ENCODE measurements at places on chromosomes 13 and 19. TPM values are rescaled to one million over a fixed set of nuclear protein-coding genes. Genes with fewer than 3 reads are reported as not detected.

MBD3L3 gene
- not detected for total RNA-seq

JSRP1 gene
- 3.0 TPM for total RNA-seq

GRCh38 chr19:29812080-29812880 is 489 bp downstream of the CCNE1 start:
- no peak overlapping the region for H3K4me3 ChIP-seq
- H3K4me1 ChIP-seq = peaks cover 8% of the 10 kb centered on the region
- no peak overlapping the region for H3K27ac ChIP-seq
- DNase-seq = peak; percentile 42
- H3K36me3 ChIP-seq = no peaks in the 10 kb centered on the region
- no peaks in the 10 kb centered on the region for H3K27me3 ChIP-seq

- no peaks in the 10 kb centered on the region for H3K36me3 ChIP-seq
- no peaks in the 10 kb centered on the region for H3K4me1 ChIP-seq
- no peaks in the 10 kb centered on the region for H3K27me3 ChIP-seq
- no peak overlapping the region for H3K27ac ChIP-seq
Observed at GRCh38 chr13:43482026-43482425, 304.7 kb downstream of the ENOX1 start.

DNA sequence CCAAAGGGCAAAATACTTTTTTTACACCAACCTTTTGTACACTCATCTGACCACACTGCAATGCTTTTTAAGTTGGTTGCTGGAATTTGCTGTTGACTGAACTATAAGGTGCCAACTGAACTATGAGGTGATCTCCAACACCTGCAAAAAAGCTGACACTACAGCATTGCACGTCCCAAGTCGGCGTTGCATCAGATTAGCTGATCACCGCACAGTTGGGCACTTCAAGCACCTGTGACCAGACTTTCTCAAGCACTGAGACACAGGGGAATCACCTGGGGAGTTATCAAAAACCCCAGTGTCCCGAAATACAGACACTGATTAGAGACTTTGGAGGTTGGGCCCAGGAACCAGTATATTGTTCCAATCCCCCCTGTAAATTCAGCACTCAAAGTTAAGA is 1.1 kb downstream of the NLRP11 start:
- no peak for DNase-seq
- no peaks in the 10 kb centered on the region for H3K27me3 ChIP-seq
- H3K36me3 ChIP-seq = no peaks in the 10 kb centered on the region
- H3K27ac ChIP-seq = no peak overlapping the region
- no peak overlapping the region for H3K4me3 ChIP-seq
- no peaks in the 10 kb centered on the region for H3K4me1 ChIP-seq

MUC16 gene
- total RNA-seq = 1.1 TPM

DNA sequence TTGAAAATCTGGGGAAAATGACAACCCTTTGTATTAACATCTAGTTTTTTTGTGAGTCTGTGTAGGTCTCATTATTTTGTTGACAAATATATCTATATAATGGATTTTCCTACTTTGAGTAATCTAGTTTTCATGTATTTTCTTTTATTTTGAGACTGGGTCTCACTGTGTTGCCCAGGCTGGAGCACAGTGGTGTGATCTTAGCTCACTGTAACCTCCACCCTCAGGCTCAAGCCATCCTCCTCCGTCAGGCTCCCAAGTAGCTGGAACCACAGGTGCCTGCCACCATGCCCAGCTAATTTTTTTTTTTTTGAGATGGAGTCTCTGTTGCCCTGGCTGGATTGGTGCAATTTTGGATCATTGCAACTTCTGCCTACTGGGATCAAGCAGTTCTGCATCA is 9.2 kb downstream of the ZNF525 start:
- peaks cover 50% of the 10 kb centered on the region for H3K36me3 ChIP-seq
- DNase-seq = no peak
- no peak overlapping the region for H3K27ac ChIP-seq

DNA sequence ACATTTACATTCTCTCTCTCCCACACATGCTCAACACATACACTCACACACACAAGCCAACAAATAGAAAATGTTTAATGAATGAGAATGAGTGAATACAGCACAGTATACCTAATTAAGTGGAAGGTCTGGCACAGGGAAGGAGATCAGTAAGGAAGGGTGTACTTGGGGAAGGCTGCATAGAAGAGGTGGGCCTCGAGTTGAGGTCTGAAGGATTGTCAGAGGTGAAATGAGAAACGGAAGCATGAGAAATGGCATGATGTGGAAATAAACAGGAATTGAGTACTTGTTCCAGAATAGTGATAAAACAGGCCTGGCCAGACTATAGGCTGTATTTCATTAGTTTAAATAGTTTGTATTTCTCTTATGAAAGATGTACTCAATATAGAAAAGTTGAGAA is 136.2 kb downstream of the FLT1 start:
- peaks cover 22% of the 10 kb centered on the region for H3K4me1 ChIP-seq
- no peak overlapping the region for H3K4me3 ChIP-seq
- no peaks in the 10 kb centered on the region for H3K36me3 ChIP-seq
- H3K27me3 ChIP-seq = no peaks in the 10 kb centered on the region

LRRC63 gene
- total RNA-seq = not detected

GRK1 gene
- total RNA-seq = not detected

GRCh38 chr19:45769821-45770191 is 754 bp upstream of the SIX5 start:
- H3K4me1 ChIP-seq = peaks cover 32% of the 10 kb centered on the region
- peak; percentile 89 for DNase-seq
- peaks cover 34% of the 10 kb centered on the region for H3K27me3 ChIP-seq
- H3K27ac ChIP-seq = peak overlapping the region; percentile 27

NPHS1 gene
- total RNA-seq = not detected

- DNase-seq = no peak
- no peaks in the 10 kb centered on the region for H3K27me3 ChIP-seq
- no peaks in the 10 kb centered on the region for H3K4me1 ChIP-seq
- H3K4me3 ChIP-seq = no peak overlapping the region
- no peak overlapping the region for H3K27ac ChIP-seq
Observed at GRCh38 chr19:27676334-27676733, 1536.6 kb downstream of the UQCRFS1 start.

DNA sequence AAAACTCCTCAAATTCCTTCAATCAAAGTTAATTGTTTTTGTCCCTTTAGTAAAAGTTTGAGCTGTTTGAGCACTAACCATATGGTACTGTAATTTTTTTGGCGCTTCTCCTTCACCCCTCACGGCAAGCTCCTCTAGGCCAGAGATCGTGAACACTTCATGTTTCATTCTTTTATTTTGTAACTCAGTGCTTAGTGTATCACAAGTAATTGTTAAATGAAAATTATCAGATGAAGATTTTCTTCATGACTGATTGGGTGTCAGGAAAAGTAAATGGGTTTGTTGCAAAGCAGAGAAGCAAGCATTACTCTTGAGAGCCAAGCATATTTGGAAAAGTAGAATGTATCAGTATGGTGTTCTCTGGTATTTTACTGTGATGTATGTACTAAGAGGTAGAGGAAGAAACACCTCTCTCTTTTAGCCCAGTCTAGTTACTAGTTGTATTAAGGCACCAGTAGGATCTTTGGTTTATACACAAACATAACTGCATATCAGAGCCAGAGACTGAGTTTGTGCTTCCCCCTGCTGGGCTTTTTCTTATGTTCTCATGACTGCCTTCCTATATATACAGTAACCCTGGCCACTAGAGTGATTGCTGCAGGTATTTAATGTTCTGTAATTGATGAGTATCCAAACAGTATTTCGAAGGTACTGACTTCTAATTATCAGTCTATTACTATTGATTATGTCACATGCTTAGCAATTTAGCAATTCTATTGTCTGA is 202.3 kb upstream of the KLHL1 start:
- H3K27ac ChIP-seq = no peak overlapping the region
- no peaks in the 10 kb centered on the region for H3K27me3 ChIP-seq
- H3K4me1 ChIP-seq = no peaks in the 10 kb centered on the region
- H3K36me3 ChIP-seq = no peaks in the 10 kb centered on the region

DNA sequence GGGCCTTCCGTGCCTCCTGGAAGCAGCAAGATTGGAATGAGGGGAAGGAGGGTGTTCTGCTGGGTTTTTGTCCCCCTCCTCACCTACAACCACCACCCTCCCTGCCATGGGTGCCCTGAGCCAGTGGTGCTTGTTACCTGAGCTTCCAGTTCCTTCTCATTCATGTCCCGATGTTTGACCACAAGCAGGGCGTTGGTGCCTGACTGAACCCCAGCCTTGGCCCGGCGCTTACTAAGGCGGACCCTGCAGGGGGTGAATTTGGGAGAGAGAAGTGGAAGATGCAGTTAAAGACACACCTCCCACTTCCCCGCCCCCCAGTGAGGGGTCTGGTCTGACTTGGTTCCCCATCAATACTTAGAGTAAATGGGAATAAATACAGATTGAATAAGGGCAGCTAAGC is 4.3 kb downstream of the PAF1 start:
- peaks cover 72% of the 10 kb centered on the region for H3K36me3 ChIP-seq
- no peaks in the 10 kb centered on the region for H3K27me3 ChIP-seq
- no peak overlapping the region for H3K27ac ChIP-seq
- DNase-seq = no peak
- peaks cover 9% of the 10 kb centered on the region for H3K4me1 ChIP-seq

DNA sequence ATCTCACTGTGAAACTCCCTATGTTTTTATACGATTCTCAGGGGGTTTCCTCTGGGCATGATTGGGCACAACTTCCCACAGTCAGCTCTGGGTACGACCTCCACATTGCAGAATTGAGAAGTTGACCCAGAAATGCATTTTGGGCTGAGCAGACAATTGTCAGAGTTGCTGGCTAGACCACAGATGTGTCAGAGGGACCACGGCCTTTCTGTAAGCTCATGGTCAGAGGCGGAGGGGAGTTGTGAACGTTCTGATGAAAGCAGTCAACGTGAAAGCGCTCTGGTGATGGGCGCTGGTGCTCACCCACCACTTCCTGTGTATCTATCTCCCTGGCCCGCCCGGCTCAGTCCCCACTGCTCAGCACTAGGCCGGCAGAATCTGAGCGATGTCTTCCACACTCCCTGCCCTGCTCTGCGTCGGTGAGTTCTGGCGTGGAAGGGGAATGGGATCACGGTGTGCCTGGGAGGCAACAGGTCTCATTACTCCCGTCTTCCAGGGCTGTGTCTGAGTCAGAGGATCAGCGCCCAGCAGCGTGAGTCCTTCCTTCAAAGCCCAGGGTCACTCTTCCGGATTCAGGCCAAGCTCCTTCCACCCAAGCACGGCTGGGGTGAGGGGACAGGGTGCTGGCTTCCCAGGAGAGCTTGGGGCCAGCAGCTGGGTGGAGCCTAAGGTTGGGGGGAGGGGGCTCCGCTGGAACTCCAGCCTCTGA is at the start of gene NCR1:
TSS of gene NCR1 (plus strand) at position 346 of the 709 bp plus-strand sequence. CDS start at position 386, 40 bp downstream.
- no peaks in the 10 kb centered on the region for H3K36me3 ChIP-seq
- no peaks in the 10 kb centered on the region for H3K27me3 ChIP-seq
- H3K4me3 ChIP-seq = no peak within 1 kb of the TSS
- H3K4me1 ChIP-seq = no peaks in the 10 kb centered on the region

B3GNT8 gene
- 0.27 TPM for total RNA-seq

GRCh38 chr19:47315125-47315821 is 5.6 kb downstream of the C5AR1 start:
- H3K4me1 ChIP-seq = no peaks in the 10 kb centered on the region
- no peaks in the 10 kb centered on the region for H3K27me3 ChIP-seq
- no peaks in the 10 kb centered on the region for H3K36me3 ChIP-seq
- no peak overlapping the region for H3K4me3 ChIP-seq
- no peak for DNase-seq

- H3K27ac ChIP-seq = no peak overlapping the region
- no peaks in the 10 kb centered on the region for H3K27me3 ChIP-seq
- H3K36me3 ChIP-seq = no peaks in the 10 kb centered on the region
- no peak for DNase-seq
- no peaks in the 10 kb centered on the region for H3K4me1 ChIP-seq
- H3K4me3 ChIP-seq = no peak overlapping the region
Observed at GRCh38 chr13:25493931-25494640, 122.3 kb downstream of the ATP8A2 start.

- no peaks in the 10 kb centered on the region for H3K4me1 ChIP-seq
- no peaks in the 10 kb centered on the region for H3K27me3 ChIP-seq
- no peak for DNase-seq
Observed at GRCh38 chr13:94217370-94217769, 262.1 kb downstream of the DCT start.

DNA sequence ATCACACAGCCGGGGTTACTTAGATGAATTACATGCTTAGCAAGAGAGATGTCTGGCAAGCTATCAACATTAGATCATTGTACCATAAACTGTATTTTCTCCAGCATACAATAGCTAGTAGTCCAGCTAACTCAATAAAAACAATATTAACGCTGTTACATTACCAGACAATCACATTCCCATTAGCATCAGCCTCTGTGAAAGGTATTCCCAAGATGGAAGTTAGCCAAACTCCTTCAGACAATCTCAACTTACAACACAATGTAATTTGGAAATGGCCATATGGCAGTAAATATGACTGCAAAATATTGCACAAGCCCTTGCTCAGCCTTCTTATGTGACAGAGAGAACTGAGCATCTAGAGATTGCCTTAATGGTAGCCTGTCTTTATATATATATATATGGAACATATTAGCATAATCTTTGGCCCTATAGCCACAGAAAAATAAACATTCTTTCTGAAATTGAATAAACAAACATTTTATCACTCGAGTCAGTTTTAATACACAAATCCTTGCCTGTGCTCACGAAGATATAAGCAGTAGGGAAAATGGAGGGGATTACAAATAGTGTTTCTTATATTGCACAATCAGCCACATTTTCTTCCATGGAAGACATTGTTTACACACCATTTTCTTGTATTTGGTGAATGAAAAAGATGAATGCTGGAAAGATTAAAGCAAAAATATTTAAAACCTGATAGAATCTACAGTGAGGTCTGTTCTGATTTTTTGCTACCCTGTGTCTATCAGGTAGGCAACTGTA is 1060.5 kb downstream of the DIAPH3 start:
- DNase-seq = no peak
- no peaks in the 10 kb centered on the region for H3K27me3 ChIP-seq
- no peak overlapping the region for H3K4me3 ChIP-seq
- no peak overlapping the region for H3K27ac ChIP-seq
- H3K36me3 ChIP-seq = no peaks in the 10 kb centered on the region
- H3K4me1 ChIP-seq = no peaks in the 10 kb centered on the region

C19orf73 gene
- total RNA-seq = 3.9 TPM

DNA sequence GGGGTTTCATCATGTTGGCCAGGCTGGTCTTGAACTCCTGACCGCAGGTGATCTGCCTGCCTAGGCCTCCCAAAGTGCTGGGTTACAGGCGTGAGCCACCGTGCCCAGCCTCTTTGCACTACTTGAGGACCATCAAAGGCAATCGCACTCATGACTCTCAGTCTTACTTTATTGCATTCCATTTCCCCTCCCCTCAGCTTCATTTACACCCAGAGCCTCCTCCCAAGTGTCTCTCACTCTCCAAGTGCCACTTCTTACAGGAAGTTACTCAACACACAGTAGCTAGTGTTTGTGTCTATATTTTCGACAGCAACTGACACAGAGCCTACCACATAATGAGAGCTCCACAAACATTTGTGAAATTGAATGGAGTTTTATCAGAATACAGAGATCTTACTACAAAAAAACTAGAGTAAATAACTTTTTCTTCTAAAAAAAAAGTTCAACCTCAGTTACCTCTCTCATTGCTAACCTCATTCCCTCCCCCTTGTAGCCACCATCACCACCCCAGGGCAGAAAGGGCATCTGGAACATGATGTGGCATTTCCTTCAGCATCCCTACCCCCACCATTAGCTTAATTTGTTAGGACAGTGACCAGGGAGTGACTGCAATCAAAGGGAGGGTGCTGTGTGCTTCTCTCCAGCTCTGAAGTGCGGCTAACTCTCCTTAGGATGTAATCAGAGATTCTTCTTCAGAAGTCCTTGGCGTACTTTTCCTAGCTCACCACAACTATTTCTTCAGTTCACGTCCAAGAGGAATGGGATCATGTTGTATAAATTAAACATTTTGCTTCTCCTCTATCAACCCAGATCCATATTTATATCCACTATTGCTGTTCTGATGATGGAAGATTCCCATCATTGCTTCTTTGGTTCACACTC is 17.0 kb upstream of the RUBCNL start:
- H3K4me1 ChIP-seq = peaks cover 45% of the 10 kb centered on the region
- no peaks in the 10 kb centered on the region for H3K27me3 ChIP-seq
- peak overlapping the region; percentile 8 for H3K27ac ChIP-seq
- H3K4me3 ChIP-seq = no peak overlapping the region

RXFP2 gene
- total RNA-seq = not detected
